Activated T-cell treated with anti-CD3 and anti-CD28 coated beads, Interleukin-2, amount 50 U/mL, for 1 hour (primary cell): ENCODE measurements at places on chromosomes 7 and 10.

GRCh38 chr10:7359356-7359755, 51.5 kb downstream of the SFMBT2 start:
- DNase-seq = no peak

- DNase-seq = no peak
These were observed 14.2 kb upstream of the FOXK1 start for GRCh38 chr7:4667776-4668509.

- DNase-seq = peak; percentile 99
These were observed at the start of gene SNX8 for GRCh38 chr7:2314209-2314955. Gene SNX8 (minus strand): TSS chr7:2314441. CDS start chr7:2314421, 20 bp downstream.

DNA sequence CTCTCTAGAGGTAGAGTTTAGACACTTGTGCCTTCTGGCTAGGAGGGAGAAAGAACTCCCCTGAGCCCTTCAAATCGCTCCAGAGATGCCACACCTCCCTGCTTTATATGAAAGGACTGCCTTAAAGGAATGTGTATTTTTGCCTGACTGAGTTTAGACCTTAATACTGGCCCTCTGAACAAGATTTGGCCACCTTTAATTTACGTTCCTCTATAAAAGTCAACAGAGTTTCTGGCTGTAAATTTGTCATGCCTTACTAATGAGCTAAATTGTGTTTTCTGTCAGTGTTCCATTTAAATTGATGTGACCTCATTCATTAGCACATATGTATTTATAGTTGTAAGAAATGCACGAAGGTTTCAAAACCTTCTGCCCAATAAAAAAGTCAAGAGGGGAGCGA, 48.0 kb downstream of the SEMA3C start:
- DNase-seq = no peak

DNA sequence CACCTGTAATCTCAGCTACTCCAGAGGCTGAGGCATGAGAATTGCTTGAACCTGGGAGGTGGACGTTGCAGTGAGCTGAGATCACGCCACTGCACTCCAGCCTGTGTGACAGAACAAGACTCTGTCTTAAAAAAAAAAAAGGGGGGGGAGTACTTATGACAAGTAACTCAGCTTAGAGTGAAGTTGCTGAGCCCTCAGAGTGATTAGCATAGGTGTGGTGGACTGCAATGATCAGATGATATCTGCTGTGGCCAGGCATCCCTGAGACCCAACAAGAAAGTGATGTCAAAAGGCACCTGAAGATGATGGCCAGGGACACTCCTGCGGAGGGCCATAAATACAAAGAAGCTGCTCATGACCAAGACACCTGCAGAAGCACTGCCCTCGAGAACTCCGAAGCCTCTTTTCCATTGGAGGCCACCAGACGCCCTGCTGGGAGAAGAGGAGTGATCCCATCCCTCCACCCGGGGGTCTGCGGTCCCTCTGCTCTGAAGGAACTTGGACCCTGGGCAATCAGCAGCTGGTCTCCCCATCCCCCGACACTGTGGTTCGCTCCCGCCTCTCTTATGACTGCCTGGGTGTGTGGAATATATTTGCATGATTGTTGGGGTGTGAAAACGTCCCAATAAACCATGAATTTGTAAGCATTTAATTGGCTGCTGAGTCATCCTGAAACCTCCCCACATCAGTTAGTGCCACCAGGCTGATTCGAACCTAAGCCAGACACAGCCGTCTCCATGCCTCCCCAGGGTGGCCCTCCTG, 46.0 kb downstream of the RASGEF1A start:
- peak; percentile 4 for DNase-seq

- DNase-seq = no peak
These were observed 337.4 kb downstream of the PRPF18 start for GRCh38 chr10:13924040-13924725.

DNA sequence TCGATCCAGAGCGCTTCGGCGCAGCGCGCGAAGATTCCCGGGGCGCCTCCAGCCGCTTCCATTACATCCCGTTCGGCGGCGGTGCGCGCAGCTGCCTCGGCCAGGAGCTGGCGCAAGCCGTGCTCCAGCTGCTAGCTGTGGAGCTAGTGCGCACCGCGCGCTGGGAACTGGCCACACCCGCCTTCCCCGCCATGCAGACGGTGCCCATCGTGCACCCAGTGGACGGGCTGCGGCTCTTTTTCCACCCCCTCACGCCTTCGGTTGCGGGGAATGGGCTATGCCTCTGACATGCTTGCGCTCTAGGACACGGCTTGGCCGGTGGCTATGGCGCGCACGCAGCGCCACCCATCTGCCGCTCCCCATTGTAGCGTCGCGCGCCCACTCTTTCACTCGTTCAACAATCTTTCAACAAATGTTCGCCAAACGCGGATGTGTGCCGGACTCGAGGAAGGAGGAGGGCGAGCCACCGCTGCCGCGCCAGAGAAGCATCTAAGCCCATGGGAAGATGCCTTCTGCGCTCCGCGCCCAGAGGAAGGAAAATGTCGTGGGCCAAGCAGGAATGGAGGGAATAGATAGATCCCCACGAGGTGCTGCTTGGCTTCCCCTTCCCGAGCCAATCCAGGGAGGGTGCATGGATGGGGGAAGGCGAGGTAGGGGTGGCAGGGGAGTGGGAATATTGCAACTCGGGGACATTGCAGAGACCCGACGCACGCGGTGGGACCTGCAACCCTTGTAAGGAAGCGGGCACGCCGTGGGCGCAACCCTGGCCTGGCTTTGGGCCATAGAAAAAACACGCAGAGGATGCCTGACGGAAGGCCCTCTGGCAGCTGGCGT, 5.1 kb upstream of the CYP26A1 start:
- DNase-seq = no peak

DNA sequence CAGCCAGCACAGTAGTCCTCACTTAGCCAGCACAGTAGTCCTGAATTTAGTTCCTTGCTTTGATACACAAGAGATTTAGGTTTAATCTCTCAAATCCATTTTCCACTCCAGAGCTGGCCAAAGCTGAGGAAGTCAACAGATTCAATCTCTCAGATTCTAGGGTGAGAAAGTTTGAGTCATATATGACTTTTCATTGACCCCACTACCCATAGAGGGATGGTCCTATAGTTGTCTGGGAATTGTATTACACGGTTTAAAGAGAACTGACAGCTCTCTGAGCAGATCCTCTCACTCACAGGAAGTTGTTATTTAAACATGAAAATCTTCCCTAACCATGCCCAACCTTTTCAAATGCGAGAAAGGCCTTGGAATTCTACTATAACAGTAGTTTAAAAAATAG, 641.8 kb upstream of the SEMA3D start:
- DNase-seq = no peak

DNA sequence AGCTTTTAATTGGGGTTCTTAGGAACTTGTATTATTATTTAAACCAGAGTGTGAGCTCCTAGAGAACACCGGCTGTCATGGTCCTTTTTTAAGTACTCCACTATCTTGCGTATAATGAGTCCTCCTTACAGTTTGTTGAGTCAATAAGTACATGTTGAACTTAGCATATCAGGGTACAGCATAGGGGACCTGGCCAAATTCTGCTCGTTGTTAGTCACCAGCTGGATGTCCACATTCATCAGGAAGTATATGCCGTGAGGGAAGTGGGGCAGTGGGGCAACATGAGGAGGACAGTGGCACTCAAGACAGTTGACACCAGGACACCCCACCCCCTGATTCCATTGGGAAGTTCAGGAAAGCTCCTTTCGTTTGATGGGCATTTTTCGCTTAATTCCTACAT, 16.6 kb downstream of the RPP30 start:
- DNase-seq = no peak

DNA sequence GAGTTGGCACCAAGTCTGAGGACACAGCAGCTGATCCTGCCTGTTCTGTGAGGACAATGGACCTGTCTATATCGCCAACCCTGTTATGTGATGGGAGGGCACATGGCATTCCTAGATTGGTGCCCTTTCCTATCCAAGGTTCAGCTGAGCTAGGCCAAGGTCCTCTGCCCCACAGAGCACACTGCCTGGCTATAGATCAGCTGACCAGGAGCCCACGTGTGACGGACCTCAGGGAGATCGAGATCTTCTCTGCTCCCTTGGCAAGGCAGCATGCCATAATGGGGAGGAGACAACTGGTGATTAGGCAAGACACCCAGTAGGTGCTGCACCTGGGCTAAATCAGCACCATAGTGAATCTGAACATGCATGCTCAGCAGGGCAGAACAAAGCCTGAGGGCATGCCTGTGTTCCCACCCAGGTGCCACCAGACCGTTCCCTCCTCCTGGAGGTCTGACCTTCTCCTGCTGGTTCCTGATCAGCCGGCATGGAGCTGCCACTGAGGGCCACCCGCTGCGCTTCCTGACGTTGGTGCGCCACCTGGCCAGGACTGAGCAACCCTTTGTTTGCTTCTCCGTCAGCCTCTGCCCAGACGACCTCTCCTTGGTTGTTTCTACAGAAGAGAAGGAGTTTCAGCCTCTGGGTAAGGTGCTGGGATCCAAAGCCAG, 93.7 kb downstream of the WDFY4 start:
- no peak for DNase-seq

GRCh38 chr7:24922099-24922773, 57.7 kb downstream of the OSBPL3 start:
- no peak for DNase-seq

GRCh38 chr7:127666602-127667001, 14.6 kb downstream of the SND1 start:
- DNase-seq = no peak

DNA sequence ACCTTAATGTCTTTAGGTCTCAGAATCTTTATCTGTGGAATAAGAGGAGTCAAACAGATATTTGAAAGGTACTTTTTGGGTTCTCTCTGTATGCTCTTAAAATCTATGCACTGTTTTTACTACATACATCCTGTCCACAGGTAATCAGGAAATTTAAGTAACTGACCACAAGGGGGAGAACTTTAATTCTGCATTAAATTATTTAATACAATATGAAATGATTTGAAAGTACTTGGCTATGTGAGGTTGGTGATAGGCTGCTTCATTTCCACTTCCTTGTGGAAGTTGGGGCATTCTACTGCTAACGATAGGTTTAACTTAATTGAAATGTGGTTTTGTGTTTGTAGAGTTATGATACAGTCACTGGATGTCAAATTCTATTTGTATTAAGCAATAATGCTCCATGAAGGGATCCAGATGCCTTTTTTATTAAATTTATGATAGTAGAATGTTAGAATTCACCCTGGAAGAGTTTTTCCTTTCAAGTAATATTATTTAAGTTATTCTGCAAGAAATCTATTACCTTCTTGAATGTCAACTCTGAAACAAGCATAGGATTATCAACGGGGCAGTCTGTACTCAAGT, 6.0 kb downstream of the TEX47 start:
- no peak for DNase-seq

- no peak for DNase-seq
These were observed 15.2 kb downstream of the ITPRID1 start for GRCh38 chr7:31529103-31529502.

DNA sequence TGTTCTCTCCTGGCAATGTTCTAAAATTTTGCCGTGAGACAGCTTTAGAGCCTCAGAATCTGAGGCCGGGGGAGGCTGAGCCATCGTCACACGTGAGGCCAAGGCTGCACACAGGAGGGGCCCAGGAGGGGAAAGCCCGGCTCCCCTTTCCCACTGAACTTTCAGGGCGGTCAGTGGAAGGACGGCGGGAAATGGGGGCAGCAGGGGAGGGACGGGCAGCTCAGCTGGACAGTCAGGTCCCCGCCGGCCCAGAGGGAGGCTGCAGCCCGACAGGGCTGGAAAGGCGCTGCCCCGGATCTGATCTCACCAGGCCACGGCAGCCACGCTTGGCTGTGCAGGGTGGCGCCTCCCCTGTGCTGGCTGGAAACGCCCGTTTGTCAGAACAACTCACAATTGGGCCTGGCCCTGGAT, 43.3 kb upstream of the ADGRA1 start:
- no peak for DNase-seq

DNA sequence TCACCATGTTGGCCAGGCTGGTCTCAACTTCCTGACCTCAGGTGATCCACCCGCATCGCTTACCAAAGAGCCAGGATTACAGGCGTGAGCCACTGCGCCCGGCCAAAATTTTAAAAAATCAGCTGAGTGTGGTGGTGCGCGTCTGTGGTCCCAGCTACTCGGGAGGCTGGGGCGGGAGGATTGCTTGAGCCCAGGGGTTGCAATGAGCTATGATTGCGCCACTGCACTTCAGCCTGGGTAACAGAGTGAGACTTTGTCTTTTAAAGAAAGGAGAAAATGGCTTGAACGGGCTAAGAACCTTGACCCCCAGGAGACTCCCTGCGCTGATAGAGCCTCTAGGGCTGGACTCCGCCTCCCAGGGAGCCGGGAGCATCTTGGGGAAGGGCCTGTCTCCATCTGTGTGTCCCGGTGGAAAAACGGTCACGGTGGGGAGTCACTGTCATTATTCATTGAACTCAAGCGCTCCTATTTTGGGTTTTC, 760 bp upstream of the KCTD7 start:
- DNase-seq = no peak

DNA sequence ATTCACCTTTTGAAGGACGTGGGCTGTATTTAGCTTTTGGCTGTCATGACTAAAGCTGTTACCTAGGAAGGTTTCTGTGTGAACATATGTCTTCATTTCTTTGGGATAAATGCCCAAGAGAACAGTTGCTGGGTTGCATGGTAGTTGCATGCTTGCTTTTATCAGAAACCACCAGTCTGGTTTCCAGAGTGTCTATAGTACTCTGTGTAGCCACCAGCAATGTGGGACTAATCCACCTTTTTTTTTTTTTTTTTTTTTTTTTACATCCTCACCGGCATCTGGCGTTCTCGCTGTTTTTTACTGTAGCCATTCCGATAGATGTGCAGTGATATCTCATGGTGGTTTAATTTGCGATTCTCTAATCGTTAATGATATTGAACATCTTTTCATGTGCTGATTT, 297.8 kb downstream of the SDK1 start:
- no peak for DNase-seq

- DNase-seq = no peak
These were observed 203.0 kb downstream of the FANK1 start for GRCh38 chr10:126099366-126099765.

- DNase-seq = no peak
These were observed 62.6 kb downstream of the EBF3 start for GRCh38 chr10:129901389-129902006.
